Stimulated activated CD4-positive, alpha-beta T cell treated with anti-CD3 and anti-CD28 coated beads, Interleukin-4, amount 100 ng/mL, for 48 hours (primary cell): ENCODE measurements at places on chromosomes 12 and 14.
A peak's percentile ranks its signal among the peaks of the same experiment; 100 is the strongest.

DNA sequence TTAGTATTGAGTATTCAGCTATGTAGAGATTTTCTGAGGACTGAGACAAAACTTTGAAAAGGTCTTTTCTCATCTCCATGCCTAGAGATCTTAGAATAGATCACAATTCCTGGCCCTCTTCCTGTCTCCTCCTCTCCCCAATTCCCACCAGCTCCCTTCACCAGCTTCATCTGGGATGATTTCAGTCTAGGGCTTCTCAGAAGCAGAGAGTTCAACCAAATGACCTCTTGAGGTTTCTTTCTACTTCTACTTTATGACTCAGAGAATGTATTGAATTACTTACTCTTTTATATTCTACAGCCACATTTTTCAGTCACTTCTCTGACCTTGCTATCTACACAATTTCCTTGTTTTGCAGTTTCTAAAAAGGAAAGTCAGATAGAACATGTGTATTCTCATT lies 19.4 kb upstream of the SNX6 start:
- DNase-seq, result no peak

DNA sequence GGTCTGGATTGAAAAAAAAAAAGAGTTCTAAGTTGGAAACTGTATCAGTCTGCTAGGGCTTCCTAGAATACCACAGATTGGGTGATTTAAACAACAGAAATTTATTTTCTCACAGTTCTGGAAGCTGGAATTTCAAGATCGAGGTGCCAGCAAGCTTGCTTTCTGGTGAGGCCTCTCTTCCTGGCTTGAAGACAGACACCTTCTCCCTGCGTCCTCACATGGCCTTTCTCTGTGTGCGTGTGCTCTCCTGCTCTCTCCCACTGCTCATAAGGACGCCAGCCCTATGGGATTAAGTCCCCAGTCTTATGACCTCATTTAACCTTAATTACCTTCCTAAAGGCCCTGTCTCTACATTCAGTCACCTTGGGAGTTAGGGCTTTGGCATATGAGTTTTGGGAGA lies 215.5 kb downstream of the PIK3C2G start:
- no peak for DNase-seq

- no peak for DNase-seq
Measured at GRCh38 chr12:24770821-24771220, 178.1 kb downstream of the BCAT1 start.

GRCh38 chr12:95198914-95199313 lies 18.4 kb downstream of the FGD6 start:
- no peak for DNase-seq

DNA sequence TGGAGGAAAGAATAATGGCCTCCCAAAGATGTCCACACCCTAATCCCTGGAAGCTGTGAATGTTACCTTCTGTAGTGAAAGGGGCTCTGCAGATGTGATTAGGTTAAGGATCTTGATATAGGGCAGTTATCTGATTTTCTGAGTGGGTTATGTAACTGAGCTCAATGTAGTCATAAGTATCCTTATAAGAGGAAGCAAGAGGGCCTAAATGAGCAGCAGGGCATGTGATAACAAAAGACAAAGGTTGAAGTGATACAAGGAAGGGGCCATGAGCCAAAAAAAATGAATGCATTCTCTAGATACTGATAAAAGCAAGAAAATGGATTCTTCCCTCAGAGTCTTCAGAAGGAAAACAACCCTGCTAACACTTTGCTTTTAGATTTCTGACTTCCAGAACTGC lies 78.8 kb downstream of the OSBPL8 start:
- no peak for DNase-seq

DNA sequence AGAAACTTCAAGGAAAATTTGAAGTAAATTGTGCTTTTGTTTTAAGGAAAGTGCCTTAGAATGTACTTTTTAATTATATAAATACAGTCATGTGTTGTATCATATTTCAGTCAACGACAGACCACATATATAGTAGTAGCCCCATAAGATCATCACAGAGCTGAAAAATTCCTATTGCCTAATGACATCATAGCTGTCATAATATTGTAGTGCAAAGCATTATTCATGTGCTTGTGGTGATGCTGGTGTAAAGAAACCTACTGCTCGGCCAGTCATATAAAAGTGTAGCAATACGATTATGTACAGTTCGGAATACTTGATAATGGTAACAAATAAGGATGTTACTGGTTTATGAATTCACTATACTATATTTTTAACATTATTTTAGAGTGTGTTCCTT lies 198.9 kb upstream of the SLC16A7 start:
- DNase-seq, result no peak

GRCh38 chr12:47087088-47087688 lies 7.4 kb upstream of the AMIGO2 start:
- no peak for DNase-seq

- DNase-seq, result no peak
Measured at GRCh38 chr14:101109347-101109638, 205.8 kb upstream of the RTL1 start.

GRCh38 chr14:49879646-49880204 lies 13.2 kb upstream of the ARF6 start:
- peak; percentile 46 for DNase-seq

- no peak for DNase-seq
Measured at GRCh38 chr12:132190834-132191500, 46.7 kb downstream of the NOC4L start.

DNA sequence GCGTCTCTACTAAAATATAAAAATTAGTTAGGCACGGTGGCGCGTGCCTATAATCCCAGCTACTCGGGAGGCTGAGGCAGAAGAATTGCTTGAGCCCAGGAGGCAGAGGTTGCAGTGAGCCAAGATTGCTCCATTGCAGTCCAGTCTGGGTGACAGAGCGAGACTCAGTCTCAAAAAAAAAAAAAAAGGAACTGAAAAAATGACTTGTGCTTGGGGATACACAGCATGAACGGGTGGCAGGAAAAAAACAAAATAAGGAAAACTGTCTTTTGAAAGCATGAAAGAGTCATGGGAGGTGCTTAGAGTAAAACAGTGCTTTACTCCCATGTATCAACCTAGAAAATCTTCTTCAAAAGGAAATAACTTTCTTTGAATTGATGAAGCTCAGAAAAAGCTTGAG lies 80.8 kb downstream of the TMTC1 start:
- no peak for DNase-seq
